ENCODE measurements at places on chromosomes 2 and 18.

DNA sequence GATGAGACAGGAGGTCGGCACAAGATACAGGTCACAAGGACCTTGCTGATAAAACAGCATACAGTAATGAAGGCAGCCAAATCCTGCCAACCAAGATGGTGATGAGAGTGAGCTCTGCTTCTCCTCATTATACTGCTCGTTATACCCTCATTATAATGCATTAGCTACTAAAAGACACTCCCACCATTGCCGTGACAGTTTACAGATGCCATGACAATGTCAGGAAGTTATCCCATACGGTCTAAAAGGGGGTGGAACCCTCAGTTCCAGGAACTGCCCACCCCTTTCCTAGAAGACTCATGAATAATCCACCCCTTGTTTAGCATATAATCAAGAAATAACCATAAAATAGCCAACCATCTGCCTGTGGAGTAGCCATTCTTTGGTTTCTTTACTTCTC lies 224.2 kb downstream of the RBM43 start:
- no peak for DNase-seq

GRCh38 chr2:85741833-85742455 lies 11.8 kb upstream of the ATOH8 start:
- no peak for DNase-seq

GRCh38 chr2:60105906-60106305 lies 447.5 kb downstream of the BCL11A start:
- DNase-seq = no peak

DNA sequence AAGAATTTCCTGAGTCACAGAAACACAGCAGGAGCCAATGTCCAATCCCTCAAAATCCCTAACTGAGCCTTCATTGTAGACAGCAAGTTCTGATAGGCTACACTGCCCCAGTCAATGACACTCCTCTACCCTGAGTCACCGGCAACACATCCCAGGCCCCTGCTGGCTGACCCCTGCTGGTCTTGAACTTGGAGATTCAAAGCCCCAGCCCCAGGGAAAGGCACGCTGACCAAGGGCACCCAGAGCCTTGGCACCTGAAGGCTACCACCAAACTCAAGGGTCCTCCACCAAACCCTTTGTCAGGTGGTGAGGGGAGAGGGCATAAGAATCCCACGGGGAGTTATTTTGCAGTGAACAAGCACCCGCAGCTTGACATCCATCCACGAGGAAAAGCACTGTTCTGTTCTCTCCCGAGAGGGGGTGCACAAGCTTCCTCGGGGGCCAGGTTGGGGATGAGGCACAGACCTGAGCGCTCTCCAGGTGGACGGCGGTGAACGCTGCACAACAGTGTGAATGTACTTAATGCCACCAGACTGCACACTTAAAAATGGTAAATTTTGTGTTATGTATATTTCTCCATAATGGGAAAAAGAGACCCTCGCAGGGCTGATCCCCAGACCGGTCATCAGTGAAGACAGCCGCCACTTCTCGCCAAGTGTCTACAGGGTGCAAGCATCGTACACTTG lies 46.9 kb downstream of the TFCP2L1 start:
- DNase-seq = no peak

GRCh38 chr2:96664366-96664925 lies 21.9 kb downstream of the FER1L5 start:
- no peak for DNase-seq

DNA sequence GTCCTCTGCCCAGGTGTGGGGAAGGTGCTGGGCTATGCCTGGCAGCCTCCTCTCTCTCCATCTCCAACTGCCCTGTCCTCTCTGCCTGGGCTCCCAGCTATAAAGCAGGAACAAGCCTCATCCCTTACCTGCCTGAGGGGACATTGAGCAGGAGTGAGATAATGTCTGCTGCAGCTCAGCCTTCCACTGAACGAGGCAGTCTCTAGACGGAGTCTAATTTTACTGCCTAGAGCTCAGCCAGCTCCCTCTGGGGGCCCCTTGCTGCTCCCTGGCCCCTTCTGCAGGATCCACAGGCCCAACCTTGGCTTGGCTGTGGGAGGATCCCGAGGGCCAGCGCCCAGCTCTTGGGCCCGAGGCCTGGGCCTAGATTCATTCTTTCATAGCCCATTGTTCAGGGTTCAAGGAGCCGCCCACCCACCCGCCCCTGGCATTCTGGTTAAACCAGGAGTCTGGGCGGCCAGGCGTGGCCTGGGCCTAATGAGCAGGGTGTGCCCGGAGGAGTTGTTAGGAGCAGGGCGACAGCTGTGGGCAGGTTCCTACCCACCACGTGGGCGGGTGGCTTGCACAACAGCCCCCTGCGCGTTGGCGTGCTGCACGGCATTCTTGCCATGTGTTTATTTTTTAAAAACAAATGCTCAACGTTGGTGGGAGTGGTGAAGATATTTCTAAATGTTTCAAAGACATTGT lies 44.6 kb downstream of the FOSL2 start:
- no peak for DNase-seq

DNA sequence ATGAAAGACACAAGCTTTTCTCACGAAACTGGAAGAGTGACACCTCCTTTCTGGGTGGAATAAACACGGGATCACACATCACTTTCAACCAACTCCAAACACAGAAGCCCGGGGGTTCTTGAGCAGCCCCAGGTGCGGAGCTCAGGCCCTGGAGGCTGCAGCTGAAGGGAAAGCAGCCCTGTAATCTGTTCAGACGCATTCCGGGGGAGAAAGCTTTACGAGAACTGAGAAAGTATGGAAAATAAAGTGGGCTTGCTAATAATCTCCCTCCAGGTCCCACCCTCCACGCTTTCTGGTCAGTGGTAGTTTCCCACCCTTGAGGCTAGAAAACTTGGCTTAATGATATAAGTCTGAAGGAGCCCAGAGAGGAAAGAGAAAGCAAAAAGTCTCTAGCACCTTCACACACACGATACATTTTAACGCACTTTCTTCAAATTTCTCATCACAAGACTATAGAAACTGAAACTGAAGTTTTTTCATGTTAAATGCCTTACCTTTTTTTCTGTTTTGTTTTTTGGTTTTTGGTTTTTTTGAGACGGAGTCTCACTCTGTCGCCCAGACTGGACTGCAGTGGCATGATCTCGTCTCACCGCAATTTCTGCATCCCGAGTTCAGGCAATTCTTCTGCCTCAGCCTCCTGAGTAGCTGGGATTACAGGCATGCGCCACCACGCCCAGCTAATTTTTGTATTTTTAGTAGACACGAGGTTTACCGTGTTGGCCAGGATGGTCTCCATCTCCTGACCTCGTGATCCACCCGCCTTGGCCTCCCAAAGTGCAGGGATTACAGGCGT lies 141.3 kb downstream of the AFF3 start:
- DNase-seq = no peak

GRCh38 chr18:45554389-45554737 lies 60.9 kb upstream of the SLC14A2 start:
- DNase-seq = no peak

DNA sequence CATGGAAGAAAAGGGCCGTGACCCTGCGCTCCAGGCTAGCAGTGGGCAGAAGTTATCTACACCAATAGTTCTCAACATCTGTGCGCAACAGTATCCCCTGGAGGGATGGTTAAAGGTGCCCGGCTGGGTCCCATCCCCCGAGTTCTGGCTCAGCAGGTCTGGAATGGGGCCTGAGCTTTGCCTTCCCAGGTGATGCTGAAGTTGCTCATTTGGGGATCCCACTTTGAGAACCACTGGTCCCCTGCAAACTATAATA lies 31.1 kb downstream of the DNMT3A start:
- DNase-seq = no peak

Measured in activated T-cell treated with anti-CD3 and anti-CD28 coated beads for 48 hours (primary cell).